ENCODE measurements at places on chromosomes 1 and 21.

GRCh38 chr1:167431909-167432650 is 86.2 kb downstream of the CD247 start:
- DNase-seq = no peak

DNA sequence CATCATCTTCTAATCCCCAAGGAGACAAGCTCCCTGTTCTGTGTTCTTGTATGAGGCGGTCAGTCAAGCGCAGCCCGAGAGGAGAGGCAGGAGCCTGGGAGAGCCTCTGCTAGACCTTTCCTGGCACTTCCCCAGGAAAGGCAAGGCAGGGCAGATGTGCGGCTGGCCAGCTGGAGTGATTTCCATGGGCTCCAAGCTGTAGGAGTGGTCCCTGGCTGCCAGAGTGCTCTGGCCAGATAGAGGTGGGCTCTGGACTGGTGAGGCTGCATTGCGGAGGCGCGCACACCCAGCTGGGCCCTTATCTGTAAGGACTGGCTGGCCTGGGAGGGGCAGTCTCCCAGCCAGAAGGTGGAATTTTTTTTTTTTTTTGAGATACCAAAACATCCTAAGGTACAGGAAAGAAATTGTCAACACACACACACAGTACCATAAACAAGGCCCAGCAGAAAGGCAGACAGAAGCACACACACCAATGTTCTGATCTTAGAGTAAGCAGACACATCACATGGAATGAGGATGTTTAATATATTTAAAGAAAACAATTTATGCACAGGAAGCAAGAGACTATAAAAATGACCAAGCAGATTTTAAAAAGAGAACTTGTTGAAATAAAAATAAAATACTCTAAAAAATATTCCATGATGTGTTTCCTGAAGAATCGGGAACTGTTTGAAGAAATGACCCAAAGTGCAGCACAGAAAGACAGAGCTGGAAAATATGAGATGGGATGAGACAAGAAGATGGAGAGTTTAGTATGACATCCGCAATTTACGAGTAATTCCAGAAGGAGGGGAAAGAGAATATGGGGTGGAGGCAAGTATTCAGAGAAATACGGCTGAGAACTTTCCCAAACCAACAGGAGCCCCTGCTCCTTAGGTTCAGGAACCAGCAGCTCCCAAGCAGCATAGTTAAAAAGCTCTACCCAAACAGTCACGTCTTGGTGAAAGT is 13.4 kb downstream of the IBA57 start:
- no peak for DNase-seq

DNA sequence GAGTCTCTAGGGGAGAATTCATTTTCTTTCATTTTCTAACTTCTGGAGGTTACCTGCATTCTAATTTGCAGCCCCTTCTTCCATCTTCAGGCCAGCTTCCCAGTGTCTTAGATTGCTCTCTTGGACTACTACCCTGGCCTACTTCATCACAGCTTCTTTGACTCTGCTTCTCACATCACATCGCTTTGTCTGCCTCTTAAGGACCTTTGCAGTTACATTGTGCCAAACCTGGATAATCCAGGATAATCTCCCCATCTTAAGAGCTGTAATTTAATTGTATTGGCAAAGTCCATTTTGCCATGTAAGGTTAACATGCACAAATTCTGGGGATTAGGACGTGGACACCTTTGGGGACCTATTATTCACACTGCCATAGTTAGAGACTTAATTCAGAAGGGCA is 18.4 kb downstream of the RNF2 start:
- no peak for DNase-seq

DNA sequence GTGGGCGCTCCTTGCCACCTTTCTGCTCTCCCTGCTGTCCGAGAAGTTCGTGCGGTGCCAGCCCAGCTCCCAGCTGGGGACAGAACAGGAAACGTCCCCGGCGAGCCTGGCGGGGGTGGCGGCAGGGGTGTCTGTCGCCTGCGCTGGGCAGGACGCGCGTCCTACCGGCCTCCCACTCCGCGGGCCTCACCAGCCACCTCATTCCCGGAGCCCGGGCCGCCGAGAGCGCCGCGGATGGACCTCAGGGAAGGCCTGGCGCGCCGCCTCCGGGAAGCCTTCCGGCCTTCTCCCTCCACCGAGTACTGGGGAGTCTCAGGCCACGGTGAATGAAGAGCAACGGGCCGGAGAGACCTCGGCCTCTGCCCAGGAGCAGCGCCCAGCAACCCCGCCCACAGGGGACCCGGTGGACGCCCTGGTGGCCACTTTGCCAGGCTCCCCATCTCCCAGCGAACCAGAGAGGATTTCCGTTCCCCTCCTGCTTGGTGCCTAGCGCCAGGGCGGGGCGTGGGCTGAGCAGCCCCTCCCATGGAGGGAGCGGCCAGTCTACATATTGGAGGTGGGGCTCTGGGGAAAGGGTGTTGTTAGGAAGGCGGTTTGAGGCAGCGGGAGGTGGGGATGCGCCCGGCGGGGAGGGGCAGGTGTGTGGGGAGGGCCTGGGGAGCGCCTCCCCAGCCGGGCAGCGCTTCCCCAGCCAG is 9.5 kb upstream of the TNFRSF14 start:
- DNase-seq = peak; percentile 97

DNA sequence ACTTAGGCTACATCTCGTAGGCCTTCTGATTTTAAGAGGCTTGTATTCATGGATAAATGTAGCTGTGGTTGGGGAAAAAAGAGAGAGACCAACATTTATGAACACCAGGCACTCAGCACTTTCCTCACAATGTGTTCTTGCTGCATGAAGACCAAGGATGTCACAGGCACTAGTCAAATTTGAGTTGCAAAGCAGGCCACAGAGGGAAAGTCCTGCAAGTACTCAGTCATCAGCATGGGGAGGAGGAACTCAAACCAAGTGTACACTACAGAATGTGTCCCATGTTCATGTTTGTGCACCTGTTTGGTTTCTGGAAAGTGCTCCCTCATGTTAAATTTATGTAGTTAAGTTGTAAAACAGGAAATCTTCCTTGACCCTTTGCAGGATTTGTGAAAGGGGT is 8.7 kb upstream of the MAP3K7CL start:
- DNase-seq = no peak

- DNase-seq = no peak
These were observed 89.2 kb downstream of the TTLL7 start for GRCh38 chr1:83909687-83910086.

DNA sequence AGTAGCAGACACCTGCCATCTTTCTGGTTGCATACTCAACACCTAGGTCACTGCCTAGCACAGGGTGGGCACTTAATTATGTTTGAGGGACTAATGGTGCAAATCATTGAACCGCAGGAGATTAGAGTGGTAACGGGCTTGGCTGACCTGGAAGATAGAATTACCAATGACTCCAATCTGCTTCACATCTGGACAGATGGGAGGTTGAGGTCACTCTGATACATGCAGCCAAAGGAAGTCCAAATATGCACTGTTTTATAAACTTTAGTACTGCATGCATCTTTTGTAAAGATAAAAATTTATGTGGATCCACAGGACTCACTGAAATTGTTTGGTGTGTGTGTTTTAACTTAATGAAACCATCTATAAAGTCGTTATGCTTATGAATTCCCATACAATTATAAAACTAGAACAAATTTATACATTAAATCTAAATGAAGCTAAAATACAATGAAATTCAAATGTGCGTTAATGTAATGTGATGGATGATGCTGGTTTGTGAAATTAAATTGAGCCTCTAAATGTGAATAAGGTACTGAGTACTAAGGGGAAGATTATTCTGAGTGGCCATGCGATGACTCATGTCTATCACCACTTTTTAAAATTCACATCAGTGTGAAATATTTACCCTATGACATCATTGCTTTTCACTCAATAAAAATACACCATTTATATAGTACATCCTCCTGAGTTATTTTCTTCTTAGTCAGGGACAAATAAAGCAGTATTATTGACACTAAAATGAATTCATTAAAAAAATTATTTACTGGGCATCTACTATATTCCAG is 224.7 kb upstream of the FAM78B start:
- DNase-seq = no peak

- peak; percentile 86 for DNase-seq
These were observed 71.0 kb upstream of the ZP4 start for GRCh38 chr1:237961754-237962153.

- no peak for DNase-seq
These were observed 61.3 kb upstream of the GPR153 start for GRCh38 chr1:6322161-6322560.

DNA sequence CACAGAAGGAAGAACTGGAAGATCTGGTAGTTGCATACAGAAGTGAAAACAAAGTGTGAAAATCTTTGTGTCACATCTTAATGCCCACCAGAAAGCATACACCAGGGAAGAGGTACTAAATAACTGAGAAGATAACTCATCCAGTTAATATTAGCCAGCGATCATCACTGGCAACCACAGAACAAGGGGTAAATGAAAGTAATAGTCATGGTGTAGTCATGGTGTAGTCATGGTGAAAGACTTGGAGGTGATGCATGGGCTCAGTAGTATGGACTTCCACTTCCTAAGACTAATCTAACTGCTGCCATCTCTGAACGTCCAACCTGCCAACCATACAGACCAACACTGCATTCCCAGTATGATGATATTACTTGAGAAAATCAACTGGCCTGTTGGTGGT is 481.2 kb upstream of the NR5A2 start:
- DNase-seq = no peak

GRCh38 chr1:85975912-85976371 is 180.6 kb downstream of the COL24A1 start:
- DNase-seq = peak; percentile 48

GRCh38 chr1:67748630-67749029 is 63.6 kb downstream of the GADD45A start:
- DNase-seq = no peak

GRCh38 chr1:174963529-174964125 is 36.1 kb upstream of the CACYBP start:
- peak; percentile 35 for DNase-seq

- DNase-seq = no peak
These were observed 54.0 kb downstream of the LTN1 start for GRCh38 chr21:28938726-28939125.

DNA sequence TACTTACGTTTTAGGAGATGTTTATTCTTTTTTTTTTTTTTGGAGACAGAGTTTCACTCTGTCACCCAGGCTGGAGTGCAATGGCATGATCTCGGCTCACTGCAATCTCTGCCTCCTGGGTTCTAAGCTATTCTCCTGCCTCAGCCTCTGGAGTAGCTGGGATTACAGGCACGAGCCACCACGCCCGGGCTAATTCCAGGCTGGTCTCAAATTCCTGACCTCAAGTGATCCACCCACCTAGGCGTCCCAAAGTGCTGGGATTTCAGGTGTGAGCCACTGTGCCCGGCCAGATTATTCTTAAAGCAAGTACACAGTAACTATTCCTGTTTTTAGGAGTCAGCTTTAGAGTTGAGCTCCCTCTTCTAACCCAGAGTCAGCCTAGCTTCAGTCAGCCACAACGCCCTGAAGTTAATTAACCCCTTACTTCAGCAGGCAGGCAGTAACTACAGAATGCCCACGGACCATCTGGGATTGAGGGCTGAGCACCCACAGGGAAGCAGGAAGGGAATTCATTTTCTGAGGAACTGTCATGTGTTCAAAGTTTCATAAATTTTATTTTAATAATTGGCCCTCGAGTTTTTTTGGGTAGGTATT is 5.3 kb upstream of the ID3 start:
- no peak for DNase-seq

GRCh38 chr1:93608187-93609109 is 73.2 kb downstream of the BCAR3 start:
- DNase-seq = no peak

- DNase-seq = peak; percentile 34
These were observed 128.0 kb downstream of the PSMG1 start for GRCh38 chr21:39055167-39055767.

DNA sequence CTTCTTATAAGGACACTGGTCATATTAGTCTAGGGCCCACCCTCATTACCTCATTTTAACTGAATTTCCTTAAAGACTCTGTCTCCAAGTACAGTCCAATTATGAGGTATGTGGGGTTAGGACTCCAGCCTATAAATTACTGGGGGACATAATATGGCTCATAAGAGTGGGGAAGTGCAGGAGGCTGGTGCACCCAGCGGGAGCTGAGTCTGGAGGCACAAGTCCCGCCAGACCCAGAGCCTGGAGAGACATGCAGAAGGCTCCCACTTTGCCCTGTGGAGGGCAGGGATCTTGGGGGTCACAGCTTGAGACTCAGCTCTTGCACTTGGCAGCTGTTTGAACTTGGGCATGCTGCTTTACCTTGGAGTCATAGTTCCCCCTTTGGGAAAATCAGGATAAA is 250.4 kb downstream of the RHOU start:
- DNase-seq = no peak

DNA sequence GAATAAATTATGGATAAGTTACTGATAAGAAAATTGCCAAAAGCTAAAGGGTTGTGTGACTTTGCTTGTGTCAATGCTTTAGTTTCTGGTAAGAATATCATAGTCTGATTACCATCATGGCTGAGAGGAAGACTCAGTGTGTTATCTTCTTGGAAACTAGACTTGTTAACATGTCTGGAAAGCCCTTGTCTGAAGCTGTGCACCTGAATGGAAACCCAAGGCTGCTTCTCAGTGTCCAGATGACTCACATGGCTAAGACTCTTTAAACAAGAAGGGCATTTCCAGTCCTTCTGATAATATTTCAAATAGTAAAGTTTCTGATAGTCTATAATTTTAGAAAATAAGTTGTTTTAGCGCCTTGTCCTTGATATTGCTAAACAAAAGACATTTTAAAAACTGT is 1092.7 kb downstream of the PLA2G4A start:
- DNase-seq = no peak

DNA sequence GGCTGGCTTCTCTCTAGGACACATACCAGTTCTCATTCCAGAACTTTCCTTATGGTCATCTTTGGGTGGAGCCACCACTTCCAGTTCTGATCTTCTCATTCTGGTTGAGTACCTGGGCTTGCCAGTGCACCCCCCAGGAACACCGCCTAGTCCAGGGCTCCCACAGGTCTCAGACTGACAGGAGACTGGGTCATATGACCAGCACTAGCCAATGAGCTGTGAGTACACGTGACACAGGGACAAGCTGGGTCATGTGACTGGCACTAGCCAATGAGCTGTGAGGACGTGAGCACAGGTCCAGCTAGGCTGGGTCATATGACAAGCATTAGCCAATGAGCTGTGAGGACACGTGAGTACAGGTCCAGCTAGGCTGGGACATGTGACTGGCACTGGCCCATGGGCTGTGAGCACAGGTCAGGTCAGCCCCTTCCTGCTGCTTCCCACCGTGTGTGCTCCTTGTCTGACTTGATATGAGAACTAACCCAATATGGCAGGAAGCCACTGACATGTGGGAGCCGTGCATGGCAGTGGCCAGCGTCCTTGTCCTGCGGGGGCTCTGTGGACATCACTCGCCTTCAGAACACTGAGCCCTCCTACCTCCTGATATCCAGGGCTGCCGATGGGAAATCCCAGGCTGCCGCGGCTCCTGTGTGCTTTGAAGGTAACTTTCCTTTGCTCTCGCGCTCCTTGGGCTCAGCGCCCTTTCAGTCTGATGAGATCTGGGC is 22.7 kb downstream of the KRTAP10-1 start:
- DNase-seq = no peak
